Activated T-helper 1 cell treated with Interleukin-2 at 50 U/mL for 16 hours (primary cell): ENCODE measurements at places on chromosomes 7 and 10.

DNA sequence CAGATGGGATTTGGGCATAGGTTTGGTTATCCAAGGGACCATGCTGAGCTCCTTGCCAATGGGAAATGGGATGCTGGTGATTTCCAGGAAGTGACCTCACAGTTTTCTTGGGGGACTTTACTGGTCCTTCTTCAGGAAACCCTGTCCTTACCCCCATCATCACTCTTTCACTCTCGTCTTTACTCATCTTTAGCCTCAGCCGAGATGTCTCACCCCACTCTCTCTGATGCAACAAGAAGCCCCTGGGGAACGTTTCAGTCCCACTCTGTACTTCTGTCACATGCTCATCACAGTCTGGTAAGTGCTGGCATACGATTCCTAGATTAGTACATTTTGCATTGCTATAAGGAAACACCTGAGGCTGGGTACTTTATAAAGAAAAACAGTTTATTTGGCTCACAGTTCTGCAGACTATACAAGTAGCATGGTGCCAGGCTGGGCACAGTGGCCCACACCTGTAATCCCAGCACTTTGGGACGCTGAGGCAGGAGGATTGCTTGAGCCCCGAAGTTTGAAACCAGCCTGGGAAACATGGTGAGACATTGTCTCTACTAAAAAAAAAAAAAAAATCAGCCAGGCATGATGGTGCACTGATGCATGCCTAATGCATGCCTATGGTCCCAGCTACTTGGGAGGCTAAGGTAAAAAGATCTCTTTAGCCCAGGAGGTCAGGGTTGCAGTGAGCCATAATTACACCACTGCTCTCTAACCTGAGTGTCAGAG lies 63.5 kb upstream of the VKORC1L1 start:
- no peak for DNase-seq

DNA sequence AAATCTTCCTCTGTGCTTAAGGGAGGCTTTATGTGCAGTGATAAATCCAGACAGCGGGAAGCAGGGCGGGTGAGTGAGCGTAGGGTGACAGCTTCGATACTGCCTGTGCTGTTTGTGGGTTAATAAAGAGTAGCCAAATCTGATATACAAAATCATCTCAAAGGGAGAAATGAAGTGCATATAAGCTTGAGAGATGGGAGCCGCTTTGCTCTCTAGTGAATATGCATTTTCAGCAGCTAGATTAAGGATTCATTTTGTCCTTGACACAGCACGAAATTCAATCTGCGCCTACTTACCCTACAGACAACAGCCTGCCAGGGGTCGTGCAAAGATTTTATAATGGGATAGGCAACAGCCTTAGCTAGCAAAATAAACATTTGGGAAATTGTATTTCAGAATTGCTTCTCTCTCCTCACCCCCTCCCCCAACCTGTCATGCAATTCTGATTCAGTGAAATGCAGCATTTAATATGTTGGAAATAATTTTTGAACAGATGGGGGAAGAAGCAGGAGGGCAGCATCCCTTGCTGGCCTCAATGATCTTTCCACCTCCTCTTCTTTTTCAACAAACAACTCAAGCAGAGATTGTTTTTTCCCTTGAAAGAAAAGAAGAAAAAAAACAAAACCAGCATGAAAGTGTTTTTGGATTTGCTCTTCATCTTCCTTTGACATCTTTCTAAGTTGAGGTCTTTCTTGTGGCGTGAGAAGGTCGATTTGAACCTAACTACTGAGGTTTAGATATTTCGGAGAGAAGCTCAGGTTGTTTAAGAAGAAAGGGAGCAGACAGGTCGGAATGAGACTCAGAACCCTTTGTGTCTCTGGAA lies 117.9 kb downstream of the AOAH start:
- DNase-seq = no peak

DNA sequence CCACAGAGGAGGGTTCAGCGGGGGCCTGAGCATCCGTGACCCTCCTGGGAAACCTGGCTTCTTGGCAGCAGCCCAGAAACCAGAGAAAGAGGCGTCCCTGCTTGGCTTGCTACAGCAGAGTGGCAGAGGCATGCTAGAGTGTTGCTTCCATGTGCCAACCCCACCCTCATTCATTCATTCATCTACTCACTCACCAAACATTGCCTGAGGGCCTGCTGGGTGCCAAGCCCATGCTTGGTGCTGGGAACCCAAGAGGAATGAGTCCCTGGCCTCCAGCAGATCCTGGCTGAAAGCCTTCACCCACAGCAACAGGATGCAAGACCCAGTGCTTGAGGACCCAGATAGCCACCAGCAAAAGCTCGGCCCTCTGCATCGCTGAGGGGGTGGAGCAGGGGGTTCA lies 129.0 kb downstream of the CDH23 start:
- no peak for DNase-seq

- no peak for DNase-seq
These were observed 2.3 kb downstream of the HNRNPA2B1 start for GRCh38 chr7:26198133-26198780.

DNA sequence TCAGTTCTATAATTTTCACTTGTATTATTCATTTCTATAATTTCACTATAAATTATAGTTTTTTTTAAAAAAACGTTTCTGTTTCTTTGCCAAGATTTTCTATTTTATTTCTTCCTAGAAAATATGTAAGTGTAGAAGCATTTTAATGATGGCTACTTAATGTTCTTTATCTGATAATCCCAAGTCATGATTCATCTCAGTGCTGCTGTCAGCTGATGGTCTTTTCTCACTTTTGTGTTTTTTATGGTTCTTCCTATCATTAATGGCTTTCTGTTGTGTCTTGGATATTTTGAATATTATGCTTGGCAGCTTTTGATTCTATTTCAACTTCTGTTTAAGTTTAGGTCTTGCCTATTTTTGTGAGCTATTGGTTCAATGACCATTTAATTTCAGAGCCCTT lies 268.6 kb downstream of the BAMBI start:
- no peak for DNase-seq

DNA sequence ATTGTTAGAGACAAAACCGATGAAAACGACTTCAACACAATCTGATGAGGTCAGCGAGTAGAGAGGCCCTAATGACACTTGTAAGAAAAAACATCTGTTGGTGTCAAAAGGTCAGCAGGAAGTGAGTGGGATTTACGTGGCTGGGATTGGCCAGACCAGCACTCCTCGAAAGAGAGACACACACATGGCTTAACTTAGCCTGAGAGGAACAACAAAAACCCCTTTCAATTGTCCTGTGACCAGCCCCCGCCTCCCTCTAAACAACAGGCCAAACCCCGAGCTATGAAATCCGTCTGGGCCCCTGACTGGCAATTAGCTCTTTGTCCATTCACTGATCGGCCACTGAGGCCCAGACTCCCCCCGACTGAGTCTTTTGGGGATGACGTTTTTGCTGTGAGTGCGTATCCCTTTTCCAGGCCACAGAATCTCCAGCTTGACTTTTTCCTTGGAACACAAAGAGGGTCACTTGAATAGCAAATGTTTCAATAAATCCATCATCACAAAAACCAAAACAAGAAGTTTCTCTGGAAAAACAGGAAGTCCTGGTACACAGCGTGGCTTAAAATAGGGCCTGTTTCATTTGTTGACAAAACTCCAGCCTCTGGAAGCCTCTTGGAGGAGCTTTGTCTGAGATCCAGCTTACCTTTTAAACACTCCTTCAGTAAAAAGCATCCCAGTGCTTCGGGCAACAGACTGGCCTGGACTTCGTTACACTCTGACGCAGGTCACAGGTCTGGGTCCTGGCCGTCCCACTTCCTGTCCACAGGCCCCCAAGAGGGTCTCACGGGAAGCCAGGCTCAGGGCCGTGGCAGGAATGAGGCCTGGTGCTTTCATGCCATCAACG lies 103.0 kb downstream of the CTBP2 start:
- DNase-seq = no peak

GRCh38 chr10:124646483-124647352 lies 97.5 kb downstream of the FAM53B start:
- DNase-seq = no peak

DNA sequence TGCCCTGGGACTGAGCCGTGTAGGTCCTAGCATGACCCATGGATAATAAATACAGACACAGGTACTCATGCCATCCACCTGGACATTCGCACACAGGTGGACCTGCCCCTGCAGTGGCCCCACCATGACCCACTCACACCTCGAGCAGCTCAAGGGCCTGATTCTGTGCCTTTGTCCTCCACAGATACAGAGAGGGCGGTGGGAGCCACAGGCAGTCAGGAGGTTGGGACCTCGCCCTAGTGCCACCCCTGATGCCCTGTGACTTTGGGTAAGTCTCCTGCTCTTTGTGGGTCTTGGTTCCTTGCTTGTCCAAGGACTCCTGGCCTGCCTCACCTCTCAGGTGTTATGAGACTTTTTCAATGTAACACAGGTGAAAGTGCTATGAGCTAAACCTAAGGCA lies 42.9 kb downstream of the C10orf120 start:
- DNase-seq = no peak

- DNase-seq = no peak
These were observed 16.6 kb downstream of the WDFY4 start for GRCh38 chr10:48701139-48701901.

DNA sequence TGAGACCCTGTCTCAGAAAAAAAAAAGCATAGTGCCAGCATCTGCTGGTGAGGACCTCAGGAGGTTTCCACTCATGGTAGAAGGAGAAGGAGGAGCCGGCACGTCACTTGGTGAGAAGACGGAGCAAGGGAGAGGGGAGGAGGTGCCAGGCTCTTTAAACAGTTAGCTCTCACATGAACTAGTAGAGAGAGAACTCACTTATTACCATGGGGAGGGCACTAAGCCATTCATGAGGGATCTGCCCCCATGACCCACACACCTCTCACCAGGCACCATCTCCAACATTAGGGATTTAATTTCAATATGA lies 62.9 kb upstream of the VKORC1L1 start:
- DNase-seq = no peak

GRCh38 chr7:20738518-20739481 lies 47.9 kb downstream of the SP8 start:
- no peak for DNase-seq

DNA sequence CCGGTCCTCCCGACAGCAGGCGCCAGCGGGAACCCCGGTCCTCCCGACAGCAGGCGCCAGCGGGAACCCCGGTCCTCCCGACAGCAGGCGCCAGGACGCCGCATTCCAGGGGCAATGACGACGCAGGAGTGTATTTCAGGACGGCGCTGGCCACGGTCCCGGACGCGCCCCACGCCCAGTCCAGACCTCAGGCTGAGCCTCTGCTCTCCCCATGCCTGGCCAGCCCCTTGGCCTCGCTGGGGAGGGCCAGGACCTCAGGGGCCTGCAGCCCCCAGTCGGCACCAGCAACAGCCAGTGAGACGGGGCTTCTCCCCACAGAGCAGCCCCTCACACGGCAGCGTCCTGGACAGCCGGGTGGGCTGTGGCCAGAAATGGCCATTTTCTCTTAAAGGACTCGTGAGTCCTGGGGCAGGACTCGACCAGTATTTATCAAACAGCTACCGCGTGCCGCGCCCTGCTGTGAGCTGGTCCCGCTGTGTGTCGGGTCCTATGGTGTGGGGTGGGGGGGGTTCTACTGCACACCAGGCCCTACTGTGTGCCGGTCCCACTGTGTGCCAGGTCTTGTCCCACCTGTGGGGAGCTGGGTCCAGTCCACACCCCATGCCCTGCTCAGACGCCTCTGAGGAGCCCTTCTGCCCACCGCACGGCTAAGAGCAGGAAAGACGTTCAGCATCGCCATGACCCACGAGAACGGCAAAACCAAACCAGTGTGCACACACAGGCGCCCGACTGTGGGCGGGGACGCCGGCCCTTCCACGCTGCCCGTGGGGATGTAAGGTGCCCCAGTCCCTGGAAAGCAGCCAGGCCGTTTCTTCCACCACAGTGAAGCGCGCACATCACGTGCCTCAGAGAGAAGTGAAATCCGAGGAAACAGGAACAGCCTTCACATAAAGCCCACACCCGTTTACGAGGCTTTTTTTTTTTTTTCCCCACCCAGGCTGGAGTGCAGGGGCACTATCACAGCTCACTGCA lies 33.3 kb downstream of the GET4 start:
- DNase-seq = no peak

GRCh38 chr10:11871466-11871865 lies 48.3 kb downstream of the PROSER2 start:
- DNase-seq = no peak

- no peak for DNase-seq
These were observed 90.9 kb downstream of the TPST1 start for GRCh38 chr7:66296001-66296521.

GRCh38 chr7:44636041-44636584 lies 29.7 kb downstream of the OGDH start:
- DNase-seq = no peak

- DNase-seq = no peak
These were observed 68.1 kb upstream of the RNF148 start for GRCh38 chr7:122770686-122771335.

- no peak for DNase-seq
These were observed 19.4 kb upstream of the EPHB6 start for GRCh38 chr7:142835487-142835886.

- DNase-seq = no peak
These were observed 165.7 kb downstream of the SEMA3D start for GRCh38 chr7:85021101-85021704.

GRCh38 chr10:100377830-100378229 lies 30.8 kb downstream of the SCD start:
- DNase-seq = no peak

DNA sequence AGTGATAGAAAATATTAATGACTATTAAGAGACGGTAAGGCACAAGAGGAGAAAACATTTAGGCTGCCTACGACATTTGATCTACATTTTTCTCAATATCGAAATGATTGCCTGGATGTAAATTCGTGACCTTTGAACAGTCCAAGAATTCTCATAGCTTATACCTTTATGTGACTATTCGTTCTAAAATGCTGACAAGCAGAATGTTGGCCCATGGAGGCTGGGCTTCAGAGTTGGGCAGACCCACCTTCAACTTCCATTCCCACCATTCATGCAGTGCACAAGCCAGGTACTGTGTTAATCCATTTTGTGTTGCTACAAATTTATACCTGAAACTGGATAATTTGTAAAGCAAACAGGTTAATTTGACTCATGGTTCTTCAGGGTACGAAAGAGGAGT lies 441.4 kb upstream of the COBL start:
- no peak for DNase-seq

DNA sequence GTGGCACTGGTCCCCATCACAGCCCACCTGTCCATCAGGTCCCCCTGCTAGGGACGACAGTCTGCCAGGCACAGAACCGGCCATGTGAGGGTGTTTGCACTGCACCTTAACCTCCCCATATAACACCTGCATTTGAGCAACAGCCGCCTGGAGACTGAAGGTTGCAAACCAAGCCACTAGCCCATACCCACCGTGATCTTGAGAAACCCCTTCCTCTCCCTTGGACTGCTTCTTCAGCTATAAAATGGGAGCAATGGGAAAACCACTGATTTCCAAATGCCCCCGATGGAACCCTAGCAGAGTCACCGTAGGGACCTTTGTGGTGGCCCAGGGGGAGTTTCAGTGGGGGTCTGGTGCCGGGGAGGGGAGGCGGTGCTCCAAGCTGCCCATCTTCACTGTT lies 120.1 kb downstream of the NPTX2 start:
- no peak for DNase-seq

- DNase-seq = no peak
These were observed 2.0 kb upstream of the GATA3 start for GRCh38 chr10:8052341-8052955.

DNA sequence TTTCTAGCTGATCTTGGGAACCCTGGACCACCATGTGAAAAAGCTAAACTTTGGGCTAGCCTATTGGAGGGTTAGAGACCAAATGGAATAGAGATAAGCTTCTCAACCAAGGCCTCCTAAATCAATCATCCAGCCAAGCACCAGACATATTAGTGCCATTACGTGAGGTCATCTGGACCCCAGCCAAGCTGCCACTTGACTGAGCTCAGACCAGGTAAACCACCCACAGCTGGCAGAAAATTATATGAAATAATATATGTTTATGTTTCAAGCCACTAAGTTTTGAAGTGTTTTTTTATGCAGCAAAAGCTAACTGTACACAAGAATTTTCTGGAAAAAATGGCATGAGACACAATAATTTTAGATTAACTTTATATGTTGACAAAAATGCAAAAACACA lies 82.6 kb upstream of the PCGF5 start:
- no peak for DNase-seq
